ENCODE measurements at places on chromosomes 16 and 17.
A peak's percentile ranks its signal among the peaks of the same experiment; 100 is the strongest.

- no peak for DNase-seq
These were observed 91.4 kb upstream of the SALL1 start for GRCh38 chr16:51242296-51242994.

DNA sequence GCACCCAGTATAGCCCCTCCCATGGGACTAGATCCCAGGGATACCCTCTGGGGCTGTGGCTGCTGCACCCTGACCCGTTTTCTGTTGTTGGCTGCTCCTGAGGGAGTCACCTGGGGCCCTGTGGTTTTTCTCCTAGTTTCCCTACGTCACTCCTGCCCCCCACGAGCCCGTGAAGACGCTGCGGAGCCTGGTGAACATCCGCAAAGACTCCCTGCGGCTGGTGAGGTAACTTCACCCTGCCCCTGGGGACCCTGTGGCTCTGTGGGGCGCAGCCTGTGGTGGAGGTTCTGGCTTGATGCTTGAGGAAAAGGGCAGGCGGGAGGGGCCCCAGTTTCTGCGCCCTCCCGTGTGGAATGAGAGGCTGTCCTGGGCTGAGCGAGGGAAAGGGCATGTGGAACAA is 27.2 kb downstream of the MGRN1 start:
- DNase-seq: no peak

DNA sequence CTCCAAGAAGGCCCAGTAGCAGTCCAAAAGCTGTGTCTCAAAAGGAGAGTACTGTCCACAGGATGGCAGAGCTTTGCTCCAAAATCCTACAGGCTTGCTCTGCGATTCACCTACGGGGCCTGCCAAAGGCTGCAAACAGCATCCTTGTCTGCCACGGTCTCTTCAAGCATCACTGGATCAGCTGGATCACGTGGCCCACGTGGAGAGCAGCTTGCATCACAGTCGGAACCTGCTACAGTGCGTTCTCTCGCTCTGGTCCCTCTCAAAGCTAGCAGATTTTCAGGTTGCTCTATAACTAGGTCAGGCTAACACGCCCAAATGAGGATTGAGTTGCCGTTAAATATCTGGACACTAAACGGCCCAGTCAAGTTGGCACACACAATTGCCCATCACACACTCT is 8.4 kb upstream of the TIMM22 start:
- DNase-seq: no peak

- DNase-seq: no peak
These were observed 253.3 kb upstream of the FOXF1 start for GRCh38 chr16:86256995-86257394.

GRCh38 chr16:48507886-48508285 is 102.1 kb downstream of the N4BP1 start:
- no peak for DNase-seq

- no peak for DNase-seq
These were observed 64.9 kb upstream of the CORO6 start for GRCh38 chr17:29687596-29687995.

GRCh38 chr16:88298833-88299745 is 83.7 kb upstream of the ZNF469 start:
- peak; percentile 60 for DNase-seq

DNA sequence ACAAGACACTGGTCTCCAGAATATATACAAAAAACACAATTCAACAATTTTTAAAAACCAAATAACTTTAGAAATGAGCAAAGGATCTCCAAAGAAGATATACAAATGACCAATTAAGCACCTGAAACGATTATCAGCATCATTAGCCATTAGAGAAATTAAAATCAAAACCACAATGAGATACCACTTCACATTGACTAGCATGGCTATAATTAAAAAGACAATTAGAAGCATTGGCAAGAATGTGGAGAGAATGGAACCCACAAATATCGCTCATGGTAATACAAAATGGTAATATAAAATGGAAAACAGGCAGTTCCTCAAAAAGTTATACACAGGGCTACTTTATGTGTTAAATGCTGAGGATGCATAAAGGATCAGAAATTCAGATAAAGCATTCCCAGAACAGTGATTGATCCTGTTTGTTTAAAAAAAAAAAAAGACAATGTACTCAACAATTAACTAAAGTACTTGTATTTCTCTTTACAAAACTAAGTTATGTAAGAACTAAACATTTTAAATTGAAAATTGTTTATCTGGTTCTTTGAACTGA is 52.5 kb downstream of the KANSL1 start:
- no peak for DNase-seq

DNA sequence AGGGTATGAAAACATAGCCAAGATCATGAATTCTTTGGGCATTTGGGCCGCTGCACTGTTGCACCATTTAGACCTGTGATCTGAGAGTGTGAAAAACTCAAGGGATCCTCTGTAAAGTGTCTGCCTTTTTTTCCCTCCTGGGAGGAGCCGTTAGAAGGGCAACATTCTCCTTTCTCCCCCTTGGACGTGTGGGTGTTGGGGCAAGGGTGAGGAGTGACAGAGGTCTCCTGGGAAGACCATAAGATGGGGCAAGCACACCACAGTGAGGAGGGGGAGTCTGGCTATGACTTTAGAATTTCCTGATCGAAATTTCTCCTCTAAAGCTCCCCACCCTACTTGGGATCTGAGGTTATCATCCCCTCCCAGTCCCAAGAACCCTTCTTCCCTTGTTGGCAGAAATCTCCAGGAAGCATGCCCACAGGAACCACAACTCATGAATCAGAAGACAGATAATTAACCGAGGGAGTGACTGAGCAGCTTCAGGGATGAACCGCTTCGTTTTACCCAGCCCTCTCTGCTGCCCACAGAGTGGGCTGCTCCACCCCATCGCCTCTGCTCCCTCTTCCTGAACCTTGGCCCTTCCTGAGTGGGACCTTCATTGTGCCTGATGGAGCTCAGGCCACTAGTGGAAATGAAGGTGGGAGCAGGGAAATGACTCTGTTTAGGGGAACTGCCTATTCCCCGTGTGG is 4.2 kb downstream of the ITGB3 start:
- DNase-seq: peak; percentile 89

DNA sequence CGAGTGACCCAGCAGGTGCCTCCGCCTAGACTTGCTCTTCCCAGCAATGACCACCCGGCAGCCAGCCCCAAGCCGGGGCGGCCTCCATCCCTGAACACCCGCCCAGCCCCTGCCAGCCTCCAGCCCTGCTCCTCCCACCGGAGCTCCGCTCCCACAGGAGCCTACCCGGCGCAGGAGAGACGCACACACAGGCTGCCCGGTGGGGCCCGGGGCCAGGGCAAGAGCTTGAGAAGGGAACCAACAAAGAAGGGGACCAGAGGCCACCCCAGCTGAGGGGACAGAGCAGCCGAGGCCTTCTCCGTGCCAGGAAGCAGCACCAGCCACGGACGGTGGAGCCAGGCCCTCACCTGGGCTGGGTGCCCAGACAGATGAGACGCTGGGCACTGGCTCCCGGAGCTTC is 13.8 kb downstream of the PKD1 start:
- no peak for DNase-seq

- no peak for DNase-seq
These were observed 34.8 kb upstream of the ADAMTS18 start for GRCh38 chr16:77469634-77470033.

DNA sequence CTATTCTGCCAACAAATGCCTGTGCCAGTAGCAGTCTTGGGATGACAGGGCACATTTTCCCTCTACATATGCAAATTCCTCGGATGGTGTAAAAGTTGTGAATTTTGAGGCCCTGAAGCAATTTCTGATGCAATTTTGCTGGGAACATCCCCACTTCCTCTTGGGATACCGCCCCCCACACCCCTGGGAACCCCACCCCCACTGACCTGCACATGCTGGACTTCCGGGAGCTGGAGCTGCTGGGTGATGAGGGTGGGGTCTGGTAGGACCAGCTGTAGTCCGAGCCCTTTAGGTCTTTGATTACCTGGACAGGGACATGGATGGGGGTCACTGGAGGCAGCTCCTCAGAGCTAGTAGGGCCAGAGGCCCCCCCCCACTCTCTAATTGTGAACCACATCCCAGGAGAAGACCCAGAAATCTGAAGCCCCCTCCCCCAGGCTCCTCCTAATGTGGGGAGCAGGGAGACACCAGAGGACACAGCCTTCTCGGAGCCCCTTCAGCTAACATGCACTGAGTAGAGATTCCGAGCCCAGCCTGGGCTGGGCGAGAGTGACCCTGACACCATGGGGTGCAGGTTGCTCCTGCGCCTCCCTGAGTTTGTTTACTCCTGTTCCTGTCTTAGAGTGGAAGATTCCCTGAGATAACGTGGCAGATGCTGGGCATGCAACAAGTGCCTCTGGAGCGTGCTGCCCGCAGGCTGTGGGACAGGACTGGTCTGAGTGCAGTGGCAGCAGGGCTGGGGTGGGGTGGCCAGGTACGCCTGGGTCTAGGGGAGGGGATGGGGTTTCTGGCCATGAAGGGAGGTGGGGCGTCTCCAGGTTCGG is 9.0 kb downstream of the MTSS2 start:
- peak; percentile 64 for DNase-seq

GRCh38 chr17:61368832-61369450 is 30.7 kb upstream of the TBX2 start:
- DNase-seq: no peak

GRCh38 chr17:6505425-6506142 is 50.8 kb downstream of the PITPNM3 start:
- DNase-seq: peak; percentile 44

- DNase-seq: peak; percentile 69
These were observed 21.0 kb downstream of the SLC7A6OS start for GRCh38 chr16:68289621-68290329.

DNA sequence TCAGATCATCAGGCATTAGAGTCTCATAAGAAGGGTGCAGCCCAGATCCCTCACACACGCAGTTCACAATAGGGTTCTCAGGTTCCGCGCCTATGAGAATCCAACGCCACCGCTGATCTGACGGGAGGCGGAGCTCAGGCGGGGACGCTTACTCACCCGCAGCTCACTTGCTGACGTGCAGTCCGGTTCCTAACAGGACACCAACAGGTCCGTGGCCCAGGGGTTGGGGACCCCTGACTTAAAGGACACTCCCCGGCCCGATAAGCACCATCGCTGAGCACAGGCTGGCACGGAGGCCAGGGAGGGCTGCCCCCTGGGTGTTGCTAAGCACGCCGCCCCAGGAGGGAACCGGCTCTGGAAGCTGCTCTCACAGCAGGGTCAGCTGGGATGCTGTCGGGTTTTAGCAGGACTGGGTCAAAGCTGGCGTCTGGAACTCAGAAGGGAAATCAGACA is 30.1 kb upstream of the BAHCC1 start:
- DNase-seq: peak; percentile 47

DNA sequence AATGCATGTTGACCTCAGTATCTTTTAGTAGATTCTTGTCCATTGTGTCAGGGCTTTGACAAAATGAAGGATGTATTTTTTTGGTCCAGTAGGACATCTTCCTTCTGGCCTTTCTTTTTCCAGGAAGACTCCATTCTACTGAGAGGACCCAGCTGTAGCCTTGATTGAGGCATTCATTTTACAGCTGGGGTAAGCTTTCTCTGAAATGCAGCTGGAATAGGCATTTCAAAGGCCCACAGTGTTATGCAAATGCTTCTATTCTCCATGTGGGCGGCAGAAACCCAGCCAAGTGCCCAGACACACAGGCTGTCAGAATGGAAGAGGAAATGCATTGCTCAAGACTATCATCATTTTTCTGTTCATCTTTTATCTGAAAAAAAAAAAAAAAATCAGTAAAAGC is 629.0 kb upstream of the CDH8 start:
- no peak for DNase-seq

GRCh38 chr17:57994436-57994835 is 6.4 kb upstream of the VEZF1 start:
- no peak for DNase-seq

- peak; percentile 64 for DNase-seq
These were observed 190.9 kb downstream of the RAB11FIP4 start for GRCh38 chr17:31582151-31582907.

Data from AG10803 (cell line).